CD4-positive, alpha-beta T cell (primary cell): ENCODE measurements at places on chromosomes 7 and 10.

- no peak overlapping the region for H3K27ac ChIP-seq
- DNase-seq: no peak
- no peaks in the 10 kb centered on the region for H3K4me1 ChIP-seq
- no peak overlapping the region for H3K4me3 ChIP-seq
- H3K36me3 ChIP-seq: no peaks in the 10 kb centered on the region
Observed at GRCh38 chr7:150820578-150821198, 20.1 kb downstream of the TMEM176A start.

DNA sequence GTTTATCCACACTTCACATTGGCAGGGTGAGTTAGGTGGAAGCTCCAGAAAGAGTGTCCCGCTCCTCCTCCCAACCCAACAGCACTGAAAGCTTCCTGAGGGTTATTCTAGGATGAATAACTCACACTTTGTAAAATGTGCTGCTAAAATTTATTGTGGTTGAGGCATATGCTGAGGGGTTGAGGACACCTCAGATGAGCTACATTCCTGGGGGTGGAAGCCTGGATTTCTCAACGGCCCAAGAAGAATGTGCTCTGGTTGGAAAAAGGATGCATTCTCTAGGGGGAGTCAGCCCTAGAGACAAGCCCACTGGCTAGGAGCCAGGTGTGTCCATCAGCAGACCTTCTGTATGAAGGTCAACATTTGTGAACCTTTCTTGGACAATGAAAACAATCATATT is 91.5 kb upstream of the PDE1C start:
- DNase-seq: no peak
- H3K4me1 ChIP-seq: no peaks in the 10 kb centered on the region
- no peak overlapping the region for H3K27ac ChIP-seq
- H3K27me3 ChIP-seq: no peaks in the 10 kb centered on the region
- H3K4me3 ChIP-seq: no peak overlapping the region

- H3K4me3 ChIP-seq: no peak overlapping the region
- no peak for DNase-seq
- no peaks in the 10 kb centered on the region for H3K36me3 ChIP-seq
- H3K27me3 ChIP-seq: no peaks in the 10 kb centered on the region
- no peaks in the 10 kb centered on the region for H3K4me1 ChIP-seq
Observed at GRCh38 chr7:126227055-126227454, 1025.7 kb downstream of the GRM8 start.

- H3K27ac ChIP-seq: no peak overlapping the region
- no peak overlapping the region for H3K4me3 ChIP-seq
- H3K4me1 ChIP-seq: no peaks in the 10 kb centered on the region
Observed at GRCh38 chr7:114842551-114843065, 79.3 kb upstream of the MDFIC start.

DNA sequence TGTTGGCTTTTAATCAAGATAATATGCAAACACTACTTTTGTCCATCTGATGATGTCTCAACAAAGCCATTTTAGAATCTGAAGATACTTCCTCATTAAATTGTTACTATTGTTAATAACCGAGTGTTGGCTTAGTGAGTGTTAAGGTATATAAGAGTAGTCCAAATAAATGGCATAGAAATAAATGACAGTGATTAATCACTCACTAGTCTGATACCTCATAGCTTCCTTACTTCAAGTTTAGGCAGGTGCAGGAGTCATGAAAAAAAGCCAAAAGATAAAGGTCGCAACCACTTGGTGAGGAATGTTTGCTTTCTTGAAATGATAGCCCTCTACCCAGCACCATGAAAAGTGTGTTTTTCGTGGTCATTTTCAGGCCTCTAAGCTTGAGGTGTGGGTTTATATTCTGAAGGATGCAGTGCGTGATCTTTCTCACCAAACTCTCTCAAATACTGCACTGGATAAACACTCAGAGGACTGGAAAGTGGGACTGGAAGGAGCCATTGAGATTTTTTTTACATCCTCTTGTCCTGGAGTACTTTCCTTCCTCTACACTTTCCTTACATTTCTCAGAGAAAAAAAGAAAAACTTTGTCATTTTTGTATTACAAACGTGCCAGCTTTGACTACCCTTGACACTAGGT is 138.1 kb downstream of the KIAA1217 start:
- H3K27ac ChIP-seq: no peak overlapping the region
- no peak for DNase-seq
- H3K36me3 ChIP-seq: no peaks in the 10 kb centered on the region

GRCh38 chr10:76202777-76203176 is 771.4 kb downstream of the LRMDA start:
- H3K27me3 ChIP-seq: no peaks in the 10 kb centered on the region
- H3K4me3 ChIP-seq: no peak overlapping the region
- DNase-seq: no peak
- H3K36me3 ChIP-seq: no peaks in the 10 kb centered on the region
- H3K4me1 ChIP-seq: no peaks in the 10 kb centered on the region

DNA sequence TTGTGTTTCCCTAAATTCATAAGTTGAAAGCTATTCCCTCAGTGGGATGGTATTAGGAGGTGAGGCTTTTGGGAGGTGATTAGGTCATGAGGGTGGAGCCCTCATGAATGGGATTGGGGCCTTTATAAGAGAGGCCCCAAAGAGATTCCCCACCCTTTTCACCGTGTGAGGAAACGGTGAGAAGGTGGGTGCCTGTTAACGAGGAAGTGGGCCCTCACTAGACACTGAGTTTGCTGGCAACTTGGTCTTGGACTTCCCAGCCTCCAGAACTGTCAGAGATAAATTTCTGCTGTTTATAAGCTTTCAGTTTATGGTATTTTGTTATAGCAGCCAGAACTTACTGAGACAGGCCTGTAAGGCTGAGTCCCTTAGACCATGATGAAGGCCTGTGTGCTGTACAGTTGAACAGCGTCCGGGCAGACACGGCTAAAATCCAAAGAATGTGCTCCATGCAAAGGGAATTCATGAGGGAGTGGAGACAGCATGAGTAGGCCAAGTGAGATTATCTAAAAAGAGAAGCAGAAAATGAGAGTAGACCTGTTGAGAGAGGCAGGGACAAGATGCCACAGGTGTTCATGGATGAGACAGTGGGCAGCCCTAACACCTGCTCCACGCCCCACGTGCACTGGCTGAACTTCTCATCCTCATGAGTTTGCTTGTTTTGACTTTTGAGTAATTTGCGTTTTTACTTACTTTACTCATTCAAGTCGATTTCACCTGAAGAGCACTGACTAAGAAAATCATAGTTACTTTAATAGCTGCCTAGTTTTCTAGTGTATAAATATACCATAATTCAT is 66.9 kb upstream of the SFMBT2 start:
- no peaks in the 10 kb centered on the region for H3K27me3 ChIP-seq
- DNase-seq: no peak
- H3K4me1 ChIP-seq: peaks cover 46% of the 10 kb centered on the region

DNA sequence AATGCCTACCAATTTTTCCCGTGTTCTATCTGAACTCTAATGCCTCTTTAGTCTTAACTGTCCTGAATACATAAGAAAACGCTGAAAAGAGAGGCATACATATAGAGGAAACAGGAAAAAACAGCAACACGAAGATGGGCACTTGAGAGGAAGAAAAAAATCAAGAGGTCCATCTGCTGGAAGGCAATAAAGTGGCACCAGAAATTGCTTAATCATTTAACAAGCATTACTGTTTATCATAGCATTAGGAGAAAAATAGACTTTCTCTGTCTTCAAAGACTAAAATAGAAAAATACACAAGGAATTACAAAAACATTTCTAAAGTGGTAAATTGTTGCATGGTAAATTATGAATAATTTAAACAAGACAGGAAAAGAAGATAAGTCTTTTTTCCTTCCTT is 35.0 kb downstream of the NSUN6 start:
- no peak overlapping the region for H3K4me3 ChIP-seq
- H3K4me1 ChIP-seq: no peaks in the 10 kb centered on the region
- peaks cover 16% of the 10 kb centered on the region for H3K36me3 ChIP-seq
- H3K27ac ChIP-seq: no peak overlapping the region
- no peak for DNase-seq

GRCh38 chr10:122853665-122854313 is 8.1 kb upstream of the CUZD1 start:
- no peak overlapping the region for H3K27ac ChIP-seq
- H3K4me3 ChIP-seq: no peak overlapping the region
- H3K36me3 ChIP-seq: peaks cover 41% of the 10 kb centered on the region
- H3K4me1 ChIP-seq: no peaks in the 10 kb centered on the region

DNA sequence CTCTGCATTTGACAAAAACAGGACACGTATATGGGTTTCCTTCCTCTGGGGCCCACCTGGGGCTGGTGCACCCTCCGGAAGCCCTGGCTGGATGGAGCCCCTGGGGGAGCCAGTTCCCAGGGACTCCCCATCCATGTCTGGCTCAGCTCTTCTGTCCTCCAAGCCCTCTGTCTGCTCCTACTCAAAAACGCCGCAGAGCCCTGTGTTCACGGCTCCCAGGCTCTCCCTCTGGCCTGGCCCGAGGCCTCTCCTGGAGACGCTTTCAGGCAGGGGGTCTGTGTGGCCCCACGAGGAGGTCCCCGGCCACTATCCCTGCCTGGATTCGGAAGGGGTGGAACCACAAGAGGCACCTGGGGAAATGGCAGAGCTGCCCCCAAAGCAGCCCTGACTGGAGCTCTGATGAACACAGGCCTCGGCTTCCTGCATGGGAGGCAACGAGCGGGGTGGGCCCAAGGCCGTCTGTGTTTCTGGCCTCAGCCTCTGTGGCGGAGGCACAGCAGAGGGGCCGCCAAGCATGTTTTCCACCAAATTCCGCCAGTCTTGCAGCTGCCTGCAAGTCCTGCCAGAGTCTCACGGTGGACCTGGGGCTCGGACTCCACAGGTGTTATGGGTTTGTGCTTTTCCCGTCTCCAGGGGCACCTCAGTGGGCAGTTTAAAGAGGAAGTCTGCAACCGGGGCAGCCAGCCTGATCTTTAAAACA is 22.6 kb upstream of the INPP5A start:
- H3K27ac ChIP-seq: no peak overlapping the region
- H3K4me3 ChIP-seq: no peak overlapping the region
- DNase-seq: no peak

GRCh38 chr10:5447611-5448071 is 35.3 kb downstream of the NET1 start:
- H3K4me1 ChIP-seq: peaks cover 6% of the 10 kb centered on the region
- no peaks in the 10 kb centered on the region for H3K27me3 ChIP-seq
- DNase-seq: no peak
- H3K4me3 ChIP-seq: peak overlapping the region; percentile 56
- no peak overlapping the region for H3K27ac ChIP-seq

GRCh38 chr7:126398851-126399529 is 853.8 kb downstream of the GRM8 start:
- no peak overlapping the region for H3K4me3 ChIP-seq
- H3K27ac ChIP-seq: no peak overlapping the region
- H3K27me3 ChIP-seq: no peaks in the 10 kb centered on the region
- DNase-seq: no peak
- no peaks in the 10 kb centered on the region for H3K4me1 ChIP-seq
- H3K36me3 ChIP-seq: no peaks in the 10 kb centered on the region

GRCh38 chr10:117621795-117622420 is 79.4 kb downstream of the EMX2 start:
- H3K27ac ChIP-seq: no peak overlapping the region
- no peak overlapping the region for H3K4me3 ChIP-seq
- no peaks in the 10 kb centered on the region for H3K27me3 ChIP-seq

- H3K4me3 ChIP-seq: no peak overlapping the region
- no peak for DNase-seq
- no peaks in the 10 kb centered on the region for H3K4me1 ChIP-seq
- H3K27me3 ChIP-seq: no peaks in the 10 kb centered on the region
- H3K36me3 ChIP-seq: no peaks in the 10 kb centered on the region
- H3K27ac ChIP-seq: no peak overlapping the region
Observed at GRCh38 chr7:84546403-84546802, 351.8 kb upstream of the SEMA3A start.

DNA sequence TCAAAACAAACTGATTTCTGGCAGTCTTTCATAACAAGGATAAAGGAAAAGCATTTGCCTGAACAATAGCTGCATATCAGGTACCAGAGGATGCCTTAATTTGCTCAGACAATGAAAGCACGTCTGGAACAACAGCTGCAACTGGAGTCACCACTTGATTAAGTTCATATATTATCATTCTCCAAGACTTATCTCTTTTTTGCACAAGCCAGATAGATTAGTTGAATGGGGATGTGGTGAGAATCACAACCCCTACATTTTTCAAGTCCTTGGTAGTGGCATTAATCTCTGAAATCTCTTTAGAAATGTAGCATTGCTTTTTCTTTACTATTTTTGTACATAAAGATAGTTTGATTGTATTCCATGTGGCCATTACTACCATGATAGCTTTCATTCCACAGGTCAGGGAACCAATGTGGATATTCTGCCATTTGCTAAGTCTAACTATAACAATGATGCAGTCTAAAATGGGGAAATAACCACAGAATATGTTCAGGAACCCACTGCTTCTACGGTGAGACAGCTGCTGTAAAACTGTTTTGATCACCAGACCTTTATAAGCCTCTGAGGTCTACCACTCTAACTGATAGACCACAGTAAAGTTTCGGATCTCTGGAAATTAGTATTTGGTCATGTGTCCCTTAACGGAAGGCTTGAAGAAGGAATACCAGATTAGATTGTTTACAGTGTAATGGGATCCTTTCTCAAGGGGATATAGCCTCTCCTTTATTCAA is 1176.2 kb downstream of the DNAJB9 start:
- H3K27ac ChIP-seq: no peak overlapping the region
- no peak for DNase-seq
- H3K36me3 ChIP-seq: no peaks in the 10 kb centered on the region

DNA sequence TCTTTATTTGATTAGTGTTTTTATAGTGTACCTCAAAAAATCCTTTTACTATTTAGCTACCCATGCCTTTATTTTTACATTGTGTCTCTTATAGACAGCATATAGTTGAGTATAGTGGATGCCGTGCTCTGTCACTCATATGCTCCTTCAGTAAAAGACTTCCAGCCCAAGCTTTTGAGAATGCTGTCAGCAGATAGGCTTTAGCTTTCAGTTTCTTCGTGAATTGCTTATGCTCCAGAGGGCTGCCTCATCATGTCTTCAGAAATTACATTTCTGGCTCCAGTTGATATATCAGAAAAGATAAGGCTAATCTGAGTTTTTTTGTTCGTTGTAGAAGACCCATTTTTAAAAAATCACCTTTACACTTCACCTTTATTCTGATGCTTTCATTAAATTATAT is 332.0 kb downstream of the NXPH1 start:
- H3K27ac ChIP-seq: no peak overlapping the region
- H3K4me1 ChIP-seq: no peaks in the 10 kb centered on the region
- H3K4me3 ChIP-seq: no peak overlapping the region

- H3K27ac ChIP-seq: no peak overlapping the region
- DNase-seq: no peak
- H3K4me3 ChIP-seq: no peak overlapping the region
- no peaks in the 10 kb centered on the region for H3K36me3 ChIP-seq
Observed at GRCh38 chr7:152579070-152579469, 96.9 kb downstream of the XRCC2 start.

- no peak for DNase-seq
- H3K4me1 ChIP-seq: no peaks in the 10 kb centered on the region
- H3K4me3 ChIP-seq: no peak overlapping the region
Observed at GRCh38 chr7:25671111-25671510, 442.8 kb upstream of the NPVF start.

DNA sequence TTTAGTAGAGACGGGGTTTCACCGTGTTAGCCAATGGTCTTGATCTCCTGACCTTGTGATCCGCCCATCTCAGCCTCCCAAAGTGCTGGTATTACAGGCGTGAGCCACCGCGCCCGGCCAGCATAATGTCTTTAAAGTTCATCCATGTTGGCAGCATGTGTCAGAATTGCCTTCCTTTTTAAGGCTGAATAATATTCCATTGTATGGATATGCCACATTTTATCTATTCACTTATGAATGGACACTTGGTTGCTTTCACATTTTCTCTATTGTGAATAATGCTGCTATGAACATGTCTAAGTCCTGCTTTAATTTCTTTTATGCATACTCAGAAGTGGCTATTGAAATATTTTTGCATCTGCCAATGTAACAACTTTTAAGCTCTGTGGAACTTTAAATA is 754.0 kb upstream of the GALNT17 start:
- no peak overlapping the region for H3K27ac ChIP-seq
- DNase-seq: no peak
- no peak overlapping the region for H3K4me3 ChIP-seq
